ENCODE measurements at places on chromosomes 4 and X. TPM values are rescaled to one million over a fixed set of nuclear protein-coding genes. Genes with fewer than 3 reads are reported as not detected.

Gene GIMD1
- not detected for total RNA-seq

Gene TMEM150C
- total RNA-seq = 2.7 TPM

Gene RELL1
- 12.5 TPM for total RNA-seq

Gene S100P
- not detected for total RNA-seq

- H3K4me3 ChIP-seq = no peak overlapping the region
- H3K27ac ChIP-seq = no peak overlapping the region
- no peaks in the 10 kb centered on the region for H3K36me3 ChIP-seq
- no peak for DNase-seq
These were observed 403.4 kb upstream of the NR3C2 start for GRCh38 chr4:148845609-148846008.

- no peak for DNase-seq
- H3K27me3 ChIP-seq = no peaks in the 10 kb centered on the region
- no peaks in the 10 kb centered on the region for H3K4me1 ChIP-seq
These were observed 10.3 kb upstream of the DCTD start for GRCh38 chr4:182927505-182927904.

DNA sequence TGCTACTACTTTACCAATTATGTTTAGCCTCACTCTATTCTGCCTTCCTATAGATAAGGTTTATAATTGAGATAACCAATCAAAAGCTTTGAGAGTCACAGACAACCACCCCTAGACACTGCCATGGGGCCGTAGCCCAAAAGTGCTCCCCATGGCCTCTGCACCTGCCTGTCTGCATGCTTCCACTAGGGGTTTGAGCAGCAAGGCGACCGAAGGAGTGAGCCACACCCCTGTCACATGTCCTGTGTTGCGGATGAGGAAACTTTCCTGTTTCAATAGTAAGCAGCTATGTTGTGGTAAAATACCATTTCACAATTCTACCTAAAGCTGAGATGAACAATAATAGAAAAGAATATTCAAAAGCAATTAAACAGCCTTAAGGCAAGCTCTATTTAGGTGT is 856.0 kb upstream of the FRG1 start:
- no peak overlapping the region for H3K4me3 ChIP-seq
- H3K27ac ChIP-seq = no peak overlapping the region
- peaks cover 7% of the 10 kb centered on the region for H3K4me1 ChIP-seq
- peaks cover 6% of the 10 kb centered on the region for H3K36me3 ChIP-seq

DNA sequence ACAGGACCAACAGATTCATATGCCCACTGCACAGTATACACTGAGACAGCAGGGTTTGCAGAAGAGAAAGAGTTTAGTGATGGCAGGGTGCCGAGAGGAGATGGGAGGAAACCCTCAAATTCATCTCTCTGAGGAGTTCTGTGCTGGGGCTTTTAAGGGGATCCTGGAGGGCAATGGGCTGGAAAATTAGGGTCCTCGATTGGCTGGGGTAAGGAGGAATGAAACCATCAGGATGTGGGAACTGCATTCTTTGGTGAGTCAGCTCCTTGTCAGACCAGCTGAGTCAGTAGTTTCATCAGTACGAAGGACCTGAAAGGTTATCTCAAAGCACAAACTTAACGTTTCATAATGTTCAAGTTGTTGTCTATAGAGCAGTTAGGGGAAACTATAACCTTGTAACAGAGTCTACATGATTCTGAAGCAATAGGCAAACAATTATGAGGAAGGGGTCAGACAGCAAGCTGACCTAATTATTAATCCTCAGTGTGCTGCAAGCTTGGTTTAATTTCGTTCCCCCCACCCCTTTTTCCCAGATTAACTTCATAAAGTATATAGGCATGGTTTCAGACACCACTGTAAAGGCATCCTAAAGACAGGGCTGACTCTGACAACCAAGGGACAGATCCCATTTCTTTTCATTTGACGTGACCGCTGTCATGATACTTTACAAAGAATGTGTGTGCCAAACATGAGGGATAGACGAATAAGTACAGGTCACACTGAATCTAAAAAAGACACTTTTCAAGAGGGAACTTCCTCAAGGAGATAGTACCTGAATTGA is 1.5 kb upstream of the MSMO1 start:
- H3K4me3 ChIP-seq = peak overlapping the region; percentile 33
- H3K36me3 ChIP-seq = peaks cover 7% of the 10 kb centered on the region
- peaks cover 24% of the 10 kb centered on the region for H3K4me1 ChIP-seq

GRCh38 chrX:30312858-30313257 is 3.7 kb upstream of the NR0B1 start:
- no peaks in the 10 kb centered on the region for H3K36me3 ChIP-seq
- no peaks in the 10 kb centered on the region for H3K4me1 ChIP-seq
- H3K27ac ChIP-seq = no peak overlapping the region
- peaks cover 39% of the 10 kb centered on the region for H3K27me3 ChIP-seq
- no peak overlapping the region for H3K4me3 ChIP-seq

- H3K27ac ChIP-seq = no peak overlapping the region
- H3K4me3 ChIP-seq = no peak overlapping the region
- H3K4me1 ChIP-seq = peaks cover 15% of the 10 kb centered on the region
- H3K36me3 ChIP-seq = no peaks in the 10 kb centered on the region
- no peak for DNase-seq
These were observed 269.2 kb downstream of the HNRNPD start for GRCh38 chr4:82104578-82104977.

DNA sequence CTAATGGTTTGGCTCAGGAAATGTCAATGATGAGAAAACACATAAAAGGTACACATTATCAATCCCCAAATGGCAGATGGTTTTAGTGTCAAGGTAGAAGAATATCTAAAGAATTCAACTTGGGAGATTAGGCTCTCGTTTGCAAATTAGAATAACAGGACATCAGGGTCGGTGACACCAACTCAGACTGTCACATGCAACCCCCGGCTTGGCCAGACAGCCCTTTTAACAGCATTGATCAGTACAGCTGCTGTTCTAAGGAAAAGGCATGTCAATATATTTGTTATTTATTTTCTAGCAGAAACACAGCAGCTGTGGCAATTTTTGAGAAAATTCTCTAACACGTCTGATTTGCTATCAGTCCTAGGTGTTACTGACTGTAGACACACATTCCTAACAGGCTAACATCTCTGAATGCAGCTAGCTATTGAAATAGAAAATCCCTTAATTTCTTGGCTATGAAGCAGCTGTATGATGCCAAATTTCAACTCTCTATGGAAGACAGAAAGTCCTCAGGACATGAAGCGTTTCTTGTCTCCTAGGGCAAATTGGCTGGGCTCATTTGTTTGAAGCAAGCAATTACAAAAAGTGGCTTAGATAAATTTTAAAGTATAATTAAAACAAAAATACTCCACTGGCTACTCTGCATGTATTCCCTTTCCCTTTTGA is 269.0 kb upstream of the CXXC4 start:
- no peak overlapping the region for H3K27ac ChIP-seq
- H3K4me1 ChIP-seq = peaks cover 16% of the 10 kb centered on the region
- no peak for DNase-seq

GRCh38 chr4:23333556-23333945 is 556.3 kb downstream of the PPARGC1A start:
- no peak for DNase-seq

DNA sequence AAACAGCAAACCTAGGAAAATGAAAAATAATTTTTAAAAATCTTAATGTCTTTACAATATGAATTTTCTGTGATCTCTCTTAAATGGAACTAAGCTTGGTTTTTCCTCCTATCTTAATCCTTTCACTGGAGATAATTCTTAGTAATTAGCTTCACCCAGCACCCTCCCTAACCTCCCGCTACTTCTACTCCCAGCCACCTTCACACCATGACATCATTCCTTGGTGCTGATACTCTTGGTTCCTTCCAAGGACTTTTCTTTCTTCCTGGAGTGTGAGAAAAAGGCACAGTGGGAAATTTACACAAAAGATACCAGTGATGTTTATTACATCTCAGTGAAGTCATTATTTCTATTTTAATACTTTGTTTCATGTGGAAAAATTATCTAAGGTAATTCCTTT is 163.6 kb upstream of the PLAC1 start:
- no peak for DNase-seq
- H3K27ac ChIP-seq = no peak overlapping the region
- H3K4me3 ChIP-seq = no peak overlapping the region
- no peaks in the 10 kb centered on the region for H3K27me3 ChIP-seq
- H3K36me3 ChIP-seq = no peaks in the 10 kb centered on the region
- peaks cover 8% of the 10 kb centered on the region for H3K4me1 ChIP-seq

DNA sequence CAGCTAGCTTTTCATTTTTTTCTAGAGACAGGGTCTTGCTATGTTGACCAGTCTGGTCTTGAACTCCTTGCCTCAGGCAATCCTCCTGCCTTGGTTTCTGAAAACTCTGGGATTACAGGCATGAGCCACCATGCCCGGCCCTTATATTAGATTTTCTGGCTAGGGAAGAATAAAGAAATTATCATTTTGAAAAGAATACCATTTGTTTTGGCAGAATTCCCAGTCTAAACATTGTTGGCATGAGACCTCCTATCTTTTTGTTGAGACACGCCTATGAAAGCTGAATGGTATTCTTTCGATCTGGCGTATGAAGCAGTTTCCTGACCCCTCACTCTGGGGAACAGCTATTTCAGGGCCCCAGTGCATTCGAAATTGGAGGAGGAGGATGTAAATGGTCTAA is 107.0 kb downstream of the REPS2 start:
- H3K27ac ChIP-seq = no peak overlapping the region
- no peaks in the 10 kb centered on the region for H3K27me3 ChIP-seq
- no peak overlapping the region for H3K4me3 ChIP-seq
- H3K36me3 ChIP-seq = no peaks in the 10 kb centered on the region
- no peaks in the 10 kb centered on the region for H3K4me1 ChIP-seq

DNA sequence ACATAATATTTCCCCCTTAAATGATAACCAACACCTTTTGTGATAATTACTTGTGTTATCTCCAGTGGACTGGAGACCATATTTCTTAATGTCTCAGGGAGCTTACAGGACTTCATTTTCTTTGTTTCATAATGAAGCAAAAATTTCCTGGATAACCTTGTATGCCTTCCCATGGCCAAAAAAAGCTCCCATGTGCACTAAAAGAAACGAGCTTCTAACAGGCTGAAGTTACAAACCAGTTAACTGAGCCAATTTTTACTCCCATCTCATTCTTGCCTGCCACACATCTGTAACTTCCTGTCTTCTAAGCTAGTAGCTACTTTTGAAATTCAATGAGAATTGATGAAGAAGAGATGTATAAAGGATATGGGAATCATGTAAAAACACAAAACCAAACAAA is 32.8 kb downstream of the GATB start:
- DNase-seq = no peak
- peaks cover 17% of the 10 kb centered on the region for H3K36me3 ChIP-seq
- H3K4me3 ChIP-seq = no peak overlapping the region
- peaks cover 6% of the 10 kb centered on the region for H3K4me1 ChIP-seq

DNA sequence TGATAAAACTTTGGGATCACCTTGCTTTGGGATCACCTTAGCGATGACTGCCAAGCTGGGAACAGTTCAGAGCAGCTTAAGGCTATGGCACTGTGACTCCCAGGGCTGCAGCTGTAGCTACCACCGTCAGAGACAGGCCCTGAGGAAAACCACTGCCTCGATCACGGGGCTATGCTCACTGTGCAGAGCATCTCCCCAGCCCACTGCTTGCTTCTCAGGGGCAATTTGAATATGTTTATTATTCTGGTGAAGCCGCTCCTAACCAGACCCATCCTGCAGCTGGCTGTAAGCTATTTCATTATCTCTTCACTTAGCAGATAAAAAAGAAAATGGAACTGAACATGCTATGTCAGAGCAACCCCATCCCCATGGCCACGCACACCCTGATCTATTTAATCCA is 328.5 kb downstream of the EVC2 start:
- no peak overlapping the region for H3K4me3 ChIP-seq
- no peak for DNase-seq
- H3K27me3 ChIP-seq = peaks cover 16% of the 10 kb centered on the region
- no peaks in the 10 kb centered on the region for H3K4me1 ChIP-seq
- H3K36me3 ChIP-seq = 0 out of 2 replicates have a peak, but pooled peaks cover 5% of the 10 kb centered on the region

GRCh38 chrX:30806187-30806728 is 82.8 kb downstream of the TAB3 start:
- no peak for DNase-seq
- no peak overlapping the region for H3K27ac ChIP-seq
- H3K27me3 ChIP-seq = no peaks in the 10 kb centered on the region
- no peaks in the 10 kb centered on the region for H3K4me1 ChIP-seq
- no peaks in the 10 kb centered on the region for H3K36me3 ChIP-seq

GRCh38 chrX:16488959-16489358 is 161.0 kb upstream of the S100G start:
- peaks cover 35% of the 10 kb centered on the region for H3K4me1 ChIP-seq
- DNase-seq = no peak
- H3K36me3 ChIP-seq = peaks cover 7% of the 10 kb centered on the region
- no peak overlapping the region for H3K4me3 ChIP-seq
- H3K27me3 ChIP-seq = no peaks in the 10 kb centered on the region

DNA sequence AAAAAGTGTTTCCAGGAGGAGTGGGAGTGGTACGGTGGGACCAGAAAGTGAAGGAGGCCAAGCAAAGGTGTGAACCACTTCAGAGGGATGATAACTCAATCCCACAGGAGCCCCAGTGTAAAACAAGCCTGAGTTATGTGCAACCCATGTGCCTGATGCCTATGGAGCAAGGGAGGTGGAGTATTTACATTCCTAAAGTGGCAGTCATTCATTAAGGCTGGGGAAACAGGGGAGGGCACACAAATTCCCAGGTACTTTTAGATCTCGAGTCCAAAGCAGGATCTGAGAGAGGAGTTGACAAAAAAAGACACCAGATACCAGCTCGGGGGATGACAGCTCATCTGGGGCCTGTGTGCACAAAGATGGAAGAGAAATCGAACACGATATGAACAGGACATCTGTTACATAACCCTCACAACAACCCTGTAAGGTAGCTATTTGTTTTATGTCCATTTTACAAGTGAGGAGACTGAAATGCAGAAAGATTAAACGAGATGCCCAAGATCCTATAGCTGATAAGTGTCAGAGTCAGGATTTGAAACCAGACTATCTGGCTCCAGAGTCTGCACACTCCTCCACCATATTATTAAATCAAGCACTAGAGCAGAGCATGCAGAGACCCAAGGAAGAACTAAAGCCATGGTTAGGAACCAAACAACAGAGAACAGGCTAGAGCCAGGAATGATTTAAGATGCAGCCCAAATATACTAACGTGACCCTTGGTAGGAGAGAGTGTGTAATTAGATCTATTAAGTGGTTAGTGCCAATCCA is 91.9 kb upstream of the MAPK10 start:
- H3K4me1 ChIP-seq = peaks cover 72% of the 10 kb centered on the region
- peaks cover 8% of the 10 kb centered on the region for H3K36me3 ChIP-seq
- no peak for DNase-seq
- no peak overlapping the region for H3K4me3 ChIP-seq

DNA sequence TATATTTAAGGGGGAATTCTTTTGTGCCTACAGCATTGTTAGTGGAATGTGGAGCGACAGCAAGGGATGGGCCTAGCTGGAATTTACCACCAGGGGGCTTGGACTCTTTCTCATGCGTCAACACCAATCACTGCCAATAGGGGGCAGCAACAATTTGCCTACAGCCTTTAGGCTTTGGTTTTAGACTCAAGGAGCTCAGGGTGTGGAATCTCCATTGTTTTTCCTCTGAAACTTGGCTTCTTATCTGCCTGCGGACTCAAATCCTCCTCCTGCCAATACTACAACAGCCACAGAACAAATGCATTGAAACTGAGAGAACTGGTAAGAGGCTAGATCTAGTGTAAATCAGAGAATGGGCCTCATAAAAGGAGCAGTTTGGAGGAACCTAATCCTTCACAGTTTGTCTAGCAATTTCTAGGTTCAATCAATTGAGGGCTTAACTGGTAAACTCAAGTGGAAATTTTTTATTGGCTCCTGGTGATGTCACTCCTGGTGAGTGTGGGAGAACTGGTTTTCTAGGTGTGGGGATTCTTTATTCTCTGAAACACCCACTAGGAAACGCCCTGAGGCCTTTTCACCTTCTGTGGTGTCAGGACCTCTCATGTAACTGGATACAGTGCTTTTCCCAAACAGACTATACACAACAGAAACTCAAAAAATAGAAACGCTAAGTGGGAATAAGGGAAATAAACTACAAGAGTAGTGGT is 27.9 kb upstream of the TMSB4X start:
- H3K4me1 ChIP-seq = peaks cover 31% of the 10 kb centered on the region
- DNase-seq = peak; percentile 79
- no peak overlapping the region for H3K4me3 ChIP-seq
- H3K36me3 ChIP-seq = 0 out of 2 replicates have a peak, but pooled peaks cover under 1% of the 10 kb centered on the region
- H3K27ac ChIP-seq = peak overlapping the region; percentile 89
